Activated CD4-positive, alpha-beta memory T cell treated with anti-CD3 and anti-CD28 coated beads for 36 hours (primary cell): ENCODE measurements at places on chromosomes 3 and 15. TPM values are rescaled to one million over a fixed set of nuclear protein-coding genes. Genes with fewer than 3 reads are reported as not detected.

DNA sequence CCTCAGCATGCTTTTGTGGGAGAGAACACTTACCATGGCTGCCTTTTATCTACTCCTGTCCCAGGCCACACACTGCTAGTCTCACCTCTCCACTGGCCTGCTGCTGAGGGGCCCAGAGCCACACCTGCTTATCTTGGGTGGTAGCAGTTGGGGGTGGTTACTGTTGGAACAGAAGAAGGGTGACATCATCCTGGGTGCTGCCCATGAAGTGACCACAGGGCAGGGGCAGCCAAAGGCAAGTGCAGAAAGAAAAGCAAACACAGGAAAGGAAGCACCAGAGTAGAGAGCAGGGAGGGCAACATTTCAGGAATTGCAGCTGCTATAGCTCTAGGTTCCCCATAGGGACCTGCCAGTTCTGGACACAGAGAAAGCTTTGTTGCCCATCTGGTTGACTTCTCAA, 345.2 kb downstream of the VPS13C start:
- H3K4me1 ChIP-seq: no peaks in the 10 kb centered on the region
- no peak overlapping the region for H3K27ac ChIP-seq
- no peak overlapping the region for H3K4me3 ChIP-seq
- H3K27me3 ChIP-seq: peaks cover 2% of the 10 kb centered on the region
- no peaks in the 10 kb centered on the region for H3K36me3 ChIP-seq

GRCh38 chr15:89904519-89904918, 8.2 kb downstream of the ARPIN start:
- H3K4me1 ChIP-seq: no peaks in the 10 kb centered on the region

- H3K4me1 ChIP-seq: peaks cover 71% of the 10 kb centered on the region
- no peak for DNase-seq
- no peak overlapping the region for H3K4me3 ChIP-seq
- H3K36me3 ChIP-seq: peaks cover 19% of the 10 kb centered on the region
- H3K27ac ChIP-seq: peak overlapping the region; percentile 100
Observed at GRCh38 chr15:90591524-90591923, 61.8 kb downstream of the CRTC3 start.

DNA sequence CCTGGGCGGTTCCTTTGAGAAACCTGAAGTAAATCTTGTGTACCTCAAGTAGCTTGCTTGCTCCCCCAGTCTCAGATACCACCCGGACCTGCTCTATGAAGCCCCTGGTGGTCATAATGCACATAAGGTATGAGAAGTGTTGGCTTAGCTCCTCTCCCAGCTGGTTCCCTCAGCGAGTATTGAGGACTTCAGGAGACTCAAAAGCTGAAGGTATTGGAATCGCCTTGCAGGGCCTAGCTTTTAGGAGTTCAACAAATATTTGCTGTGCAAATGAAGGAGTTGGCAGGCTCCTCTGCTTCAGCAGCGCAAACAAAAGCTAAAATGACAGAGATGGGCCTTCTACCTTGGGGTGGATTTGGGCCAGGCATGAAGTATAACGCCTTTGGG, 1.7 kb downstream of the CMTM8 start:
- H3K4me1 ChIP-seq: peaks cover 45% of the 10 kb centered on the region
- peaks cover 12% of the 10 kb centered on the region for H3K36me3 ChIP-seq
- no peak overlapping the region for H3K27ac ChIP-seq
- DNase-seq: peak; percentile 56
- peak overlapping the region; percentile 81 for H3K4me3 ChIP-seq
- H3K27me3 ChIP-seq: peaks cover 4% of the 10 kb centered on the region

DNA sequence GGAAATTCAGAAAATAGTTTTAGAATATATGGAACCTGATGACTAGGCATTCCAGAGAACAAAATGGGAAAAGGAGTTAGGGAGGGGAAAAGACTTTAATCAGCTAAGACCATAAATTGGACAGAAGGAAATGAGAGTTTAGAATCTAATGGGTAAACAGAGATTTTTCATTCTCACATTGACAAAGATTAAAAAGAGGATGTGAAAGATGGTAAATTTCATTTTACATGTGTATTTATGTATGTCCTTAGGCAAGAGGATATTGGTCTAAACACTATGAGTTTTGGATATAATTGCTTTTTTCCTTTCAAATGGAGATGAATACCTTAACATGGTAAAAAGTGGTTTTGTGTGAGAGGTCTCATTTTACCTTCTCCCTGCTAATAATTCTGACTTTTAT, 1021.9 kb downstream of the NSUN3 start:
- H3K36me3 ChIP-seq: no peaks in the 10 kb centered on the region
- H3K4me1 ChIP-seq: no peaks in the 10 kb centered on the region
- H3K27me3 ChIP-seq: no peaks in the 10 kb centered on the region
- no peak overlapping the region for H3K4me3 ChIP-seq
- H3K27ac ChIP-seq: no peak overlapping the region

DNA sequence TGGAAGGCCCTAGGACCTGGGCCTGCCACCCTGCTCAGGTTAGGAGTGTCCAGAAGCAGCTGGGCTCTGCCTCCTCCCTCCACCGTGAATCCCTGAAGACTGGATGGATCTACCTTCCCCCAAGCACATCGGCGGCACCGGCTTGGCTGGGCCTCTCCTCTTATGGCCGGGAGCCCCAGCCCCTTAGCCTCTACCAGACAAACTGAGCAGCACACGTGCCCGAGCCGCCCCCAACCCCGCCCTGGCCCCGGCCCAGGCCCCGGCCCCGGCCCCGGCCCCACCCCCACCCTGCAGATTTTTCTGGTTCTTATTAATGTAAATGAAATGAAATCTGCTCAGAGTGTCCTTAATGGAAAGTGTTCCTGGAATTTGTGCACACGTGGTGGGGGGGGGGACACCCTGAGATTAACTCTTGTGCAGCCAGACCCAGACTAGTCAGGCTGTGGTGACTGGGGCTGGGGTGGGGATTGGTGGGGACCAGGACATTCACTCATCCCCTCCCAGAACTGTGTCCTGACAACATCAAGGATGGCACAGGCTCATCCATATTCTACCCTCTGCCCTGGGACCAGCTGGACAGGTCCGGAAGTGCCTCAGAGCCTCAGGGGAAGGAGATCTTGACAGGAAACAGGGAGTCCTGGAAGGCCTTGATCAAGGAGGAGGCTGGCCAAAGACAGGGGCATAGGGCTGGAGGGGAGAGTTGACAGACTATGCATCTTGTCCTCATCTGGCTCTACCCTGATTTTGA, 30.9 kb upstream of the SEMA3F start:
- no peak overlapping the region for H3K27ac ChIP-seq
- no peak overlapping the region for H3K4me3 ChIP-seq
- no peaks in the 10 kb centered on the region for H3K27me3 ChIP-seq
- DNase-seq: no peak
- H3K36me3 ChIP-seq: peaks cover 3% of the 10 kb centered on the region
- no peaks in the 10 kb centered on the region for H3K4me1 ChIP-seq

DNA sequence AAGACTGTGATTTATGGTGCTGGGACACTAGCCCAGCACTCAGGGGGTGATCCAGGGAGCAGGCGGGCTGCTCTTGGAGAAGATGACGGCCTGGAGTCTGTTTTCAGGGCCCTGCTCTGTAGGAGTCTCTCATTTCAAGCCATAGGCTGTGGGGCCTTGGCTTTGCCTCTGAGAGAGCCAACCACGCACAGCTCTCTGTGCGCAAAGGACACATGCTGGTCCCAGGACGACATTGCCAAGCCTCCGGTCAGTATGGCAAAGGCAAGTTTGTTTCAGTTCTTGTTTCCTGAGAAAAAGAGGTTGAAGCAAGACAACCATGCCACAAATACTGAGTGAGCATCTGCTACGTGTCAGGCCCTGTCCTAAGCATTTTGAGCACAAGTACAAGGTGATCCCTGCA, 197.1 kb downstream of the EPHB1 start:
- no peak for DNase-seq
- H3K4me1 ChIP-seq: no peaks in the 10 kb centered on the region
- no peaks in the 10 kb centered on the region for H3K27me3 ChIP-seq
- H3K36me3 ChIP-seq: no peaks in the 10 kb centered on the region

DNA sequence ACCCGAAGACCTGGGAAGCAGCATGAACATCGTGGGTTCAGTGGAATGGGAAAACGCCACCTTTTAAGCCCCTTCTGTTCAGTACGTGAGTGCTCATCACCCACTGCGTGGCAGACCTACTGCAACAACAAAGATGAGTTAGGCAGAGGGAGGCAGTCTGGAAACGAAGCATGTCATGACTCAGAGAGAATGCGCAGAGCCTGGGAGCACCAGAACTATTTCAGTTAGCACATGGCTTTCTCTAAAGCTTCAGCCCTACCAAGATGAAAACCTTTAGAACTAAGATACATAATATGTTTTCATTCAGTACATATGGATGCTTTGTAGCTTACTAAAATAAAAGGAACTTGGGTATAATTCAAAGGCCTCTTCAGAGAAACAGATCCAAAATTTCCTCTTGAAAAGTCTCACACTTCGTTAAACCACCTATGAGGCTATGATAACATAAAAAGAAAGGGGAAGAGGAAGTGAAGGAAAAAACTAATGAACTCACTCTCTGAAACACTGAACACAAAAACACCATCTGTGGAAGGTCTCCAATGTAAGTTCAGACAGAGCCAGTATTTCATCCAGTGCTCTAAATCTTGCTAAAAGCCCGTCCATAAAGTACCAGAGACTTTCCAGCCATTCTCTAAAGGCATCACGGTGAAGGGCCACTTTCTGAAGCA, 140.1 kb downstream of the OCA2 start:
- no peaks in the 10 kb centered on the region for H3K27me3 ChIP-seq
- H3K4me3 ChIP-seq: no peak overlapping the region
- no peaks in the 10 kb centered on the region for H3K4me1 ChIP-seq

GRCh38 chr3:43786102-43786501, 95.4 kb downstream of the ABHD5 start:
- H3K4me3 ChIP-seq: no peak overlapping the region
- H3K4me1 ChIP-seq: no peaks in the 10 kb centered on the region
- H3K27me3 ChIP-seq: peaks cover under 1% of the 10 kb centered on the region
- no peak for DNase-seq
- H3K27ac ChIP-seq: no peak overlapping the region
- no peaks in the 10 kb centered on the region for H3K36me3 ChIP-seq

- H3K27me3 ChIP-seq: no peaks in the 10 kb centered on the region
- H3K4me1 ChIP-seq: no peaks in the 10 kb centered on the region
- no peak overlapping the region for H3K27ac ChIP-seq
- no peak for DNase-seq
- no peaks in the 10 kb centered on the region for H3K36me3 ChIP-seq
Observed at GRCh38 chr3:117790235-117790987, 1080.8 kb downstream of the TUSC7 start.

GRCh38 chr3:134291319-134292254, 40.9 kb upstream of the RYK start:
- DNase-seq: no peak
- no peak overlapping the region for H3K4me3 ChIP-seq
- no peaks in the 10 kb centered on the region for H3K4me1 ChIP-seq
- H3K36me3 ChIP-seq: peaks cover 4% of the 10 kb centered on the region
- H3K27me3 ChIP-seq: peaks cover 26% of the 10 kb centered on the region
- no peak overlapping the region for H3K27ac ChIP-seq

DNA sequence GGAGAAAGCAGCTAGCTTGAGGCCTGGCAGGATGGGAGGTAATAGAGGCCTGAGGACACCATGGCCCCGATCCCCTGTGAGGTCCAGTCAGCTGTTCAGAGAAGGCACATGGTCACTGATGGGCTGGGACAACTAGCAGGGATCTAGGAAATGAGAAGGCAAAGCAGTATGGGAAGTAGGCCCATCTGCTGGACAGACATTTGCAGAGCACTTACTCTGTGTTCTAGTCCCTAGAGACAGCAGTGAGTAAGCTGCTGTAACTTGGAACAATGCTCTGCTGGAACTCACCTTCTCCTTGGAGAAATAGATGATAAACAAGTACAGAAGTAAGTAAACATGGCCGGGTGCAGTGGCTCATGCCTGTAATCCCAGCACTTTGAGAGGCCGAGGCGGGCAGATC, 7.1 kb downstream of the ECE2 start:
- peaks cover 11% of the 10 kb centered on the region for H3K27me3 ChIP-seq
- H3K36me3 ChIP-seq: no peaks in the 10 kb centered on the region
- H3K27ac ChIP-seq: no peak overlapping the region
- no peaks in the 10 kb centered on the region for H3K4me1 ChIP-seq
- no peak overlapping the region for H3K4me3 ChIP-seq

C3orf85 gene
- not detected for total RNA-seq

CLSTN2 gene
- total RNA-seq: not detected

TMC3 gene
- total RNA-seq: not detected

ST6GAL1 gene
- 99.9 TPM for total RNA-seq

FOXL2NB gene
- not detected for total RNA-seq

ULK4 gene
- 9.5 TPM for total RNA-seq

ANO10 gene
- 8.5 TPM for total RNA-seq

CTDSPL2 gene
- total RNA-seq: 53.1 TPM
